Activated CD4-positive, CD25-positive, alpha-beta regulatory T cell treated with anti-CD3 and anti-CD28 coated beads, Interleukin-2, amount 50 U/mL, for 16 hours (primary cell): ENCODE measurements at places on chromosomes 2 and 18.

GRCh38 chr2:206531996-206532543 is 88.7 kb downstream of the ADAM23 start:
- DNase-seq = no peak

DNA sequence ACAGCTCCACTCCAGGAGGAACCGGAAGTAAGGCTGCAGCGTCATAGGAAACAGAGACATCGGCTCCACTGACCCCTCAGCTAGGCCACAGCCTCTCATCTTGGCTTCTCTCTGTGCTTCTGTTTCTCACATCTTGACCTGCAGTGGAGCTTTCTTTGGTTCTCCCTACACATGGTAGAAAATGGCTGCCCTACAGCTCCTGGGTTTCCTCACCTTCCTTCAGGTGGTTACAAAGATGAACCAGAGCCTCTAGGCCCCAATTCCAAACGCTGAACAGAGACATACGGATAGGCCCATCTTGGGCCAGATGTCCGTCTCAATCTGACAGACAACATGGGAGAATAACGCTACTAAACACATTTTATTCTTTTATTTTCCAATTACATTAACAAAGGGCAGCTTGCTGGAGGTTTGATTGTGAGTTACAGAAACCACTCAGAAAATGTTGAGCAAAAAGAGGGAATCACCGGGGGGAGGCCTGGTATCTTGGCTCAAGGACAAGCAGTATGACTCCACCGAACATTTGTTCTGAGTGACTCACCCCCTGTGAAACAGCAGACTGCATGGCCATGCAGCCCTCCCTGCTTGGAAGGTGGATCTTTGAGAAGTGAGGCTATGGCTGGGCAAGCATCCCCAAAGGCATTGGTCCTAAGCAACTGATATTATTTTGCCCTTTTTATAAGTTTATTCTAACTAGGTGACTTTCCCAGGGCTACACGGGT is 303.5 kb downstream of the CDCA7 start:
- no peak for DNase-seq

- no peak for DNase-seq
Observed at GRCh38 chr2:35408320-35408719, 947.3 kb upstream of the CRIM1 start.

- DNase-seq = no peak
Observed at GRCh38 chr2:15733867-15734673, 142.4 kb downstream of the DDX1 start.

GRCh38 chr18:68147728-68148127 is 567.2 kb downstream of the TMX3 start:
- DNase-seq = no peak

- no peak for DNase-seq
Observed at GRCh38 chr2:42117923-42118753, 51.0 kb upstream of the EML4 start.

DNA sequence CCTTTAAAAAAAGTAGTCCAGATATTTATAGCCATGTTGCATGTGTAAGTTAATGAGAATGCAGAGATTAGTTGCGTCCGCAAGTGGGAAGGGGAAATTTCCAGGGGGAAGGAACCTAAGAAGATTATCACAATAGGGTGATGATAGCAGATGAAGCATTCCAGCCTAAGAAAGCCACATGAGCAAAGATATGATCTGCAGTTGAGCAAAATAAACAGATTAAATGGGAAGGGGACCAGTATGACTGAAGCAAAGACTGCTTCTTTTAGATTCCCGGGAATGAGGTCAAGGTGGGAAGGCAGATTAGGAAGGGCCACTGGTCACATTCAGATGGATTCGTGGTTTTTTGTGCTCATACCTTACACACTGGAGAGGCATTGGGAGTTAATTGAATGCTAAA is 154.6 kb upstream of the CDH2 start:
- no peak for DNase-seq

DNA sequence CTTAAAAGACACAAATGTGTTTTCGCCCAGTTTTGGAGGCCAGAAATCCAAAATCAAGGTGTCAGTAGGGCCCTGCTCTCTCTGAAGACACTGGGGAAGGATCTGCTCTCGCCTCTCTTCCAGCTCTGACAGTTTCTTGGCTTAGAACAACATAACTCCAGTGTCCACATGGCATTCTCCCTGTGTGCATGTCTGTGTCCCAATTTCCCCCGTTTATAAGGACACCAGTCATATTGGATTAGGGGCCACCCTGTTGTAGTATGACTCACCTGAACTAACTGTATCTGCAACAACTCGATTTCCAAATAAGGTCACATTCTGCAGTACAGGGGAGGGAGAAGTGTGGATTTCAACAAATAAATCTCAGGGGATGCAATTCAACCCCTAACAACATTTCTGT is 263.2 kb downstream of the SS18 start:
- DNase-seq = no peak
